ENCODE measurements at places on chromosomes 7 and 10.
A peak's percentile ranks its signal among the peaks of the same experiment; 100 is the strongest.

GRCh38 chr10:122233857-122234348 is 37.2 kb upstream of the BTBD16 start:
- DNase-seq: no peak

DNA sequence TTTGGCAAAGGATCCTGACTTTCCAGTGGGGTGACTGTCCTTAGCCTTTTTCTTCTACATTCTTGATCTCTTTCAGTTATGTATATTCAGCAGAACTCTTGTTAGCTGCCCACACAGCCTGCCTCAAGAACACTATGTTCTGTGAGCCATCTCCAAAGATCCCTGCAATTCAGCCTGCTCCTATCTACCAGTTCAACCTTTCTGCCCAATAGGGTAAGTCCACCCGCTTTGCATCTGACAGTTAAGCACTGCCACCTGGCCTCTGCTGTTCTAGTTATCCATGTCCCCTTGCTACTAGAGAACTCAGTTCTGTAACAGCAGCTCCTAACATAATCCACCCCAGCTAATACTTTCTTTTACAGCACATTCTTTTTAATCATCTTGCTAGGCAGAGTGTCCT is 13.5 kb downstream of the OR9A2 start:
- DNase-seq: no peak

GRCh38 chr10:61099756-61100155 is 155.8 kb upstream of the RHOBTB1 start:
- no peak for DNase-seq

DNA sequence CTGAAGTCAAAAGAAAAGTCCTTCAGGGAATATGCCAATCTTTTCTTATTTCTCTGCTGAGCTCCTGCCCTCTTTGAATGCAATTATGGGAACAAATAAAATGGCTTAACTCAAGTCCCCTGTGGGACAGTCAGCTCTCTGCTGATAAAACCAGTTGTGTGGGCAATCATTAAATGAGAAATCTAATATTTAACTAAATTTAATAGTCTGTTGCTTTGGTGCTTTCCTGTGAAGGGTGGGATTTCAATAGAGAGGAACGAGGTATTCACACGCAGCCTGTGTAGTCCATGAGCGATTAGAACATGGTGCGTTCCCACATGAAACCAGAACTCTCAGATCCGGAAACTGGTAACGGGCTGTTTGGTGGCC is 138.4 kb downstream of the PAXIP1 start:
- DNase-seq: peak; percentile 18

GRCh38 chr7:142863891-142864685 is 9.2 kb downstream of the EPHB6 start:
- DNase-seq: no peak

DNA sequence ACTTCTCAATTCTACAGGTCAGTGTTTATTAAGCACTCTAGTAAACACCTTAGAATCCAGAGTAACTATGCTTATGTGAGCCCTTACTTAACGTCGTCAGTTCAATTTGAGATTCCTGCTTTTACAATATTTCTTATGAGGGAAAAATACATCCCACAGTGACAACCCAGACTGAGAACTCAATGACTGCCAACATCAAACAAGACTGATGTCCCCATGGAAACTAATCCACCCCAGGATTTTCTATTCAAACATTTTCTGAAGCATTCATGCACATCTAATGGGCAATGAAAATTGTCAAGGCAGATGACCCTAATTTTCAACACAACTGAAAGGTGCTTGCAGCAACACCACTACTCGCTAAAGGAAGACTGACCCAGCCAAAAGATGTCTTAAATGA is 67.0 kb downstream of the ATE1 start:
- DNase-seq: no peak

- DNase-seq: no peak
Observed at GRCh38 chr7:139725077-139725476, 52.7 kb downstream of the HIPK2 start.

- no peak for DNase-seq
Observed at GRCh38 chr7:92292981-92293380, 47.2 kb downstream of the ANKIB1 start.

DNA sequence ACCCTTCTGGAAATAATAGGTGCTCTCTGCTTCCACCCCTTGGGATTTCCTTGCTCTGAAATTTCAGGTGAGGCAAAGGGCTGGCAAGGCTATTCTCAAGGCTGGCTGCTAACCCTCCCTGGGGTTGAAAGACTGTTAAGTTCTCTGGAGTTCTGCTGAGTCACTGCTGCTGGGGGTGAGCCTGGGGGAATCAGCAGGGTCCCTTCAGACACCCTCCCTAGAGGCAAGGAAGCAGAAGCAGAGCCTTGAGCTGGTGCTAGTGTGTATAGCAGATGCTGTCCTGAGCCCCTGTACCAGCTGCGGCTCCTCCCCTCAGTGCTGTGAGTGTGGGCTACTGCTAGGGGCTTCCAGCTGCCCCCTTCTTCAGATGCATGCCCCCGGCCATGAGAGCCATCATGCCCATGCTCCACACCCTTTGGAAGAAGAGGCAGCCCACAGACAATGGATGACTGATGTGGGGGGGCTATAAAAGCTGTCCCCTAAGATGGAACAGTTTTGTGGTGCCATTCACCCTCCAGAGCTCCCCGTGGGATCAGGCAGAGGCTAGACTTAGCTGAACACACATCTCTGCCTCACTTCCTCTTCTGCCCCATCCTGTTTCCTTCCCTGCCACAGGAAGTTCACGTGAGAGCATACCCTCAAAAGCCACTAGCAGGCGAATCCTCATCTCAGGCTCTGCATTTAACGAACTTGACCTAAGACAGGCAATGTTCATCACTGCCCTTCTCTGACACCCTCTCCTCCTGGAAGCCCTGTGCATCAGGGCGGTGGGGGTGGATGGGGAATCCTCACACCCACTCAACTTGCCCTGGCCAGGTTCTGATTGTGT is 91.8 kb downstream of the SH3PXD2A start:
- DNase-seq: no peak

- no peak for DNase-seq
Observed at GRCh38 chr7:93723424-93724124, 149.1 kb upstream of the CALCR start.

GRCh38 chr7:150406312-150406566 is 27.1 kb downstream of the ZNF775 start:
- DNase-seq: no peak

DNA sequence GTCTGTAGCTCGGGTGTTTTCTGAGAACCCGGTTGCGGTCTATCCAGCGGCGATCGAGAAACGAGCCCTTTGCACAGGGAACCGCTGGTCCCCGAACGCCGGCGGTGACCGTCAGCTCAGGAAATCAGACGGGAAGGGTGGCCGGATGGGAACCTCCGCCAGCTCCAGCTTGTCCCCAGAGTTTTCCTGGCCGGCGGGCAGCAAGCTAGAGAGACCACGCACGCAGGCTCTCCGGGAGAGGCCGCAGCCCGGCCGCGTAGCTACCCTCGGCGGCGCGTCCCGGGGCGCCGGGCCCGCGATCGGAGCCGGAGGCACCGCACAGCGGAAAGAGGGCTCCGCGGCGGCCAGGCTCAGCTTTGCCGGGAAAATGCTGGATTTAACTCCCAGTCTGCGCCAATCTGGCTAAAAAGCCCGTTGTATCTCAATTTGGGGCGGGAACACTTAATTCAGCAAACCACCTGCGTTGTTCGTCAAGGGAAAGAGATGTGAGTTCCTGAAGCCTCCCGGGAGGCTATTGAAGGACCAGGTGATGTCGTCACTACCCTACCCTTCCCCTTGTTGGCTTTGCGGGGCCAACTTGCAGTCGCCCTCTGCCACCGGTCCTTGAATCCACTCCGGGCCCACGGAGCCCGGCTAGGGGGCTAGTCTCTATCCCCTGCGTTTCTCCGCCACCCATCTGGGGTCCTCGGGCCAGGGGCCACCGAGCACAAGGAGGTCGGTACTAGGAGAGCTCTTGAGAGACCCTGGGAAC is 859 bp upstream of the CH25H start:
- peak; percentile 32 for DNase-seq

- no peak for DNase-seq
Observed at GRCh38 chr10:60606343-60607080, 171.8 kb upstream of the CDK1 start.

- no peak for DNase-seq
Observed at GRCh38 chr10:30999070-30999712, 32.5 kb downstream of the ZNF438 start.

DNA sequence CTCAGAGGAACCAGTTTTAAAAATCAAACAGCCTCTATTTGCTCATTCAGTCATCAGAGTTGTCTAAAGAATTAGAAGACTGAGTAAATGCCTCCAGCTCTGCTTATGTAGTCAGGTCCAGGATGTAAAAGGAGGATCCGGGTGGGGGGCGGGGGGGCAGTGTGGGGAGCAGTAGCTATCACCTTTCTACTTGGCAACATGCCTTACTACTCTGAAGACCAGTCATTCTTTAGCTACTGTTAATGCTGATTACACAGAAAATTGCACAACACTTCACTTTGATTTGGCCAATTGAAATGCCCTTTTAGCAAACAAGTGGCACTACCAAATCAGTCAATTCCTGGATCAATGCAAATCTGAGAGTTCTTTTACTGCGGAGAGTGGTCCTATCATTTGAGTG is 164.2 kb downstream of the NXPH1 start:
- DNase-seq: no peak

- DNase-seq: no peak
Observed at GRCh38 chr10:24645784-24646183, 77.9 kb downstream of the ARHGAP21 start.

- DNase-seq: peak; percentile 95
Observed at GRCh38 chr10:131885391-131886165, 15.2 kb upstream of the PPP2R2D start.

GRCh38 chr7:100687751-100688300 is 6.2 kb downstream of the GIGYF1 start:
- DNase-seq: peak; percentile 16

DNA sequence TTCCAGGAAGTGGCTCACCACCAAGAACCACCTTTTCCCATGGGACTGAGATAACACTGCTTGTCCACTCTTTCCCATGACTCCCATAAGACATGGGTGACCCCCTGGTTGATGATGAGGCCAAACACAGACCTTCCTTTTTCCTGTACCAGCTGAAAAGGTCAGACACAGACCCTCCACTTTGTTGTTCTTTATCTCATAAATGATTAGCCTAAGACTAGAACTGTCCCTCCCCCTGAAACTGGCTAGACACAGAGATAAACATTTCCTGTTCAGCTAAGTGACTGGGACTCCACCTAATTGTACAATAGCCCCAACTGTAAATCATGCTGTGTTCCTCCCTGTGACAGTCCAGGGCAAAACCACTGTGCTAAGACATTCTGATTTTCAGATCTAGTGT is 8.2 kb upstream of the NRG3 start:
- DNase-seq: no peak

DNA sequence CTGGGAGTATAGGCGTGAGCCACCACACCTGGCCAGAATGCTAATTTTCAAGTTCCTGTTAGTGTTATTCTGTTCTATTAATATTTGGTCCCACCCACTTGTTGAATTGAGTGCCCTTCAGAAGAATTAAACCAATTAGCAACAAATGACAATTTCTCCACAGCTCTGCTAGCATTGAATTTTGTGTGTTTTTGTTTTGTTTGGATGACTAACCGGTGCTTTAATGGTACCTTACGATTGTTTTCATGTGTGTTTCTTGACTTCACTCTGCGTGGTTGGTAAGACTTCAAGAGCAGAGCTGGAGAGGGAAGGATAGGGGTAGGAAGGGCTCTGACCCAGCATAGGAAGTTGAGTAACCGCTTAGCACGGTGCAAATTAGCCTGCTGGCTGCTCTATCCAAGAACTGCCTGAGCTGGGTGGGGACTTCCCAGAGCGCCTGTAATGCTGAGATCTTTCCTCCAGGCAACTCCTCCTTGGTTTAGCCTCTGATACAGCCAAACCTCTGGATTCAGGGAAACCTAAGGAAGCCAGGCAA is 4.6 kb downstream of the ARPC1B start:
- DNase-seq: no peak
